ENCODE measurements at places on chromosomes 2 and 18. TPM values are rescaled to one million over a fixed set of nuclear protein-coding genes. Genes with fewer than 3 reads are reported as not detected.
A peak's percentile ranks its signal among the peaks of the same experiment; 100 is the strongest.

The GKN2 gene
- not detected for total RNA-seq

DNA sequence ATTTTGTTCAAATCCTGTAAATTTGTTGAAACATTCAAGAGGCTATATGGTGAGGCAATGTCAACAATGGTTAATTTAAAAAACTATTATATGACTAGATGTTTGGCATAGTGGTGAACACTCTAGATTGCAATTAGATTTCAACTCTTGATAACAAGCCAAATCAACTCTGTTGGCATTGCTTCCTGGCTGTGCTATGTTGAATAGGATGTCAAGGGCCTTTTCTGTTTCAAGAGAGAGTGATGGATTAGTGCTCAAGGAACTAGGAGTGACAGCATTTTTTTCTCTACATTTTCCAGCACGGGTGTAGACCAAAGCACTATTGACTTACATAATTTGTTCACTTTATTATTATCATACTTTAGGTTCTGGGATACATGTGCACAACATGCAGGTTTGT lies 172.4 kb upstream of the KCNH7 start:
- no peak for DNase-seq

The PSD4 gene
- 3.2 TPM for total RNA-seq

GRCh38 chr2:23107327-23107941 lies 277.5 kb upstream of the KLHL29 start:
- DNase-seq, result no peak

- DNase-seq, result no peak
Measured at GRCh38 chr18:50944245-50944932, 23.5 kb upstream of the ELAC1 start.

- no peak for DNase-seq
Measured at GRCh38 chr18:23981369-23981980, 33.1 kb upstream of the TTC39C start.

The AFF3 gene
- 0.18 TPM for total RNA-seq

DNA sequence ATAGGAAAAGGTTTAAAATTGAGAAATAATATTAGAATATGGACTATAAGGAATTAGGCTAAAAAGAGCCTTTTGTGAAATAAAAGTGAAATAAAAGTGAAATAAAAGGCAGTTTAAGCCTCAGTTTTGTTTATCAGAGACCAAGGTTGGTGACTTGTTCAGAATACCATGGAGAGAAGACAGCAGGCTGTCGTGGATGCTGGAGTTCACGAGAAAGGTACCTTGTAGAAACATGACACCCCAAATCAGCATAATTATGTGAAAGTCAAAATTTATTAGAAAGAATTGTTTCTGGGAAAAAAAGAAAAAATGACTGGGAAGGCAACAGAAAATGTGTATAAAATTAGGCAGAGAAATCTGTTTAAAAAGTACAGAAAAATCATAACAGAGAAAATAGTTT lies 46.5 kb upstream of the SPAG16 start:
- DNase-seq, result peak; percentile 37

DNA sequence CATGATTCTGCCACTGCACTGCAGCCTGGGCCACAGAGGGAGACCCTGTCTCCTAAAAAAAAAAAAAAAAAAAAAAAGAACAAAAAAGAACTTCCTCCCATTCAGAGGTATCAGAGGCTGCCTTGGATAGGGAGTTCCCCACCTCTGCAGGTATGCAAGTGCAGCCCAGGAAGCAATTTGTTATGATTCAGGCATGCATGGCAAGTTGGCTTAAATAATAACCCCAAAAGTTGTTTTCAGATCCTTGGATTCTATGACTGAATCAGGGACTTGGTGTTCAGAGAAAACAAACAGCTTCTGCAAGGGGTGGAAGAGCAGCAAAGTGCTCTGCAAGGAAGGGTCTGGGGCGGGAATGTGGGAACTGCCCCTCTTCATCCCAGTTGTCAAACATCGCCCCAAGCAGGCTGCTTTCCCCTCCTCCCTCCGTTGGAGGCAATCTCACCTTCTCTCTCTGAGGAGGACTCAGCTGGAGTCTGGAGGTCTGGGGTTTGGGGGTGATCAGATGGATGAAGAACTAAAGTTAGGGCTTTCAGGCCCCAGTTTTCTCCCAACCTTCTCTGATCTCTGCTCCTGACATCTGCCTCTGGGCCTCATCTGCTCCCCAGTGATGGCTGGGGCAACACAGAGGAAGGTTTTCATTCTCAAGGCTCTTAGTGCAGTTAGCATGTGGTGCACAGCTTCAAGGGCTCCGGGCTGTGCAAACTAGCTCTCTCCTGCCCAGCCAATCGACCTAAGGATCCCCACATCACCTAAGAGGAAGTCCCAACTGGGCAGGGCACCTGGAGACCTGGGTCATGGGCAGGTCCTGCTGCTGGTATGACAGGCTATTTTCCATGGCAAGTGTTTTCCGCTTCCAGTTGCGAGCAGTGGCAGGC lies 3.5 kb upstream of the GDF7 start:
- no peak for DNase-seq

DNA sequence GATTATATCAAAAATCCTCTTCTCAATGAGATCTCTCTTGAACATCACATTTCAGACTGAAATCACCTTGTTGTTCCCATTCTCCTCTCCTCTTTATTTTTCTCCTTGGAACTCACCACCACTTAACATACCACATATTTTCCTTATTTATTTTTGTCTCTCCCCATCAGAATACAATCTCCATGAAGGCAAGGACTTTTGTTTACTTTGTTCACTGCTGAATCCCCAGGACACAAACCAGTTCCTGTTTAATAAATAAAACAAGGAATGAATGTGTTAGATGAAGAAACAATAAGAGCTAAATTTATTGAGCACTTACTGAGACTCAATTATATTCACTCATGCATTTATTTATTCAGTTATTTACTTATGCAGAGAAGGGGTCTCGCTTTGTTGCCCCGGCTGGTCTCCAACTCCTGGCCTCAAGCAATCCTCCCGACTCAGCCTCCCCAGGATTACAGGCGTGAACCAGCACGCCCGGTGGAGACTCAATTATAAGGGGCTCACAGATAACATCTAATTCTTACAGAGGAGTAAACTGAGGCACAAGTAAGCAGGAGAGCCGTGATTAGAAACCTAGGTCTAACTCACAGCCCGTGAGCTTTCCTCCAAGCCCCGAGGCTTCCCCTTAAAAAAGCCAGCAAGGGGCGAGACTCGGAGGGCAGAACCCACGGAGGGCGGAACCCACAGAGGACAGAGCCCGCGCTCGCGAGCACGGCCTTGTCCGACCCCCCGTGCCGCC lies 616 bp upstream of the TAF1B start:
- DNase-seq, result peak; percentile 33

- DNase-seq, result no peak
Measured at GRCh38 chr18:31711365-31712172, 27.2 kb upstream of the B4GALT6 start.

- no peak for DNase-seq
Measured at GRCh38 chr18:57439609-57439968, 4.4 kb downstream of the ONECUT2 start.

- no peak for DNase-seq
Measured at GRCh38 chr2:29326926-29327325, 211.7 kb downstream of the CLIP4 start.

DNA sequence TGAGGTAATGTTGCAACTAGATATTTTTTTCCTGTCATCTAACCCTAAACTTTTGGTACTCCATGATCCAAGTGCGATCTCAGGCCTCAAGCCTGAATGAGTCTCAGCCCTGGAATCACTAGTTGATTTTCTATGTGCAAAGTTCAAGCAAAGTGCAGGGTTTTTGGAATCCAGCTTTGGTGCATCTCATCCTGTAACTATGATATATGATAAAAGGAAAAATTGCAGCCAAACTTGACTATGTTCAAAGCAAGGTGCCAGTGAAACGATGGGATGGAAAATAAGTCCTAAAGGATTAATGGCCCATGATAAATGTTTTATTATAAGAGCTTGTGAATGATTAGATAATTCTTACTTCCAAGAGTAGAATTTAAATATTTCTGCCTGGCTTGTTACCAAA lies 78.9 kb upstream of the NT5C1B start:
- no peak for DNase-seq

- no peak for DNase-seq
Measured at GRCh38 chr2:241469746-241470145, 38.6 kb downstream of the STK25 start.

The CASP10 gene
- 1.6 TPM for total RNA-seq

DNA sequence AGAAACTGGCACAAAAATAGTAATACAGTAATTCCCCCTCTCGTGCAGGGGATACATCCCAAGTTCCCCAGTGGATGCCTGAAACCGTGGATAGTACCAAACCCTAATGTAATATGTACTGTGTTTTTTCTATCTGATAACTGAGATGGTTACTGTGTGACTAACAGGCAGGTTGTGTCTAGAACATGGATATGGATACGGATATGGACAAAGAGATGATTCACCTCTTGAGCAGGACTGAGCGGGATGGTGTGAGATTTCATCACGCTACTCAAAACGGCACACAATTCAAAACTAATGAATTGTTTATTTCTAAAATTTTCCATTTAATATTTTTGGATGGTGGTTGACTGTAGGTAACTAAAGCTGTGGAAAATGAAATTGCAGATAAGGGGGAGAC lies 3.4 kb downstream of the MBD1 start:
- no peak for DNase-seq

GRCh38 chr2:47309472-47309951 lies 93.4 kb upstream of the MSH2 start:
- DNase-seq, result no peak

- DNase-seq, result no peak
Measured at GRCh38 chr18:13369353-13369752, 150.8 kb downstream of the LDLRAD4 start.

DNA sequence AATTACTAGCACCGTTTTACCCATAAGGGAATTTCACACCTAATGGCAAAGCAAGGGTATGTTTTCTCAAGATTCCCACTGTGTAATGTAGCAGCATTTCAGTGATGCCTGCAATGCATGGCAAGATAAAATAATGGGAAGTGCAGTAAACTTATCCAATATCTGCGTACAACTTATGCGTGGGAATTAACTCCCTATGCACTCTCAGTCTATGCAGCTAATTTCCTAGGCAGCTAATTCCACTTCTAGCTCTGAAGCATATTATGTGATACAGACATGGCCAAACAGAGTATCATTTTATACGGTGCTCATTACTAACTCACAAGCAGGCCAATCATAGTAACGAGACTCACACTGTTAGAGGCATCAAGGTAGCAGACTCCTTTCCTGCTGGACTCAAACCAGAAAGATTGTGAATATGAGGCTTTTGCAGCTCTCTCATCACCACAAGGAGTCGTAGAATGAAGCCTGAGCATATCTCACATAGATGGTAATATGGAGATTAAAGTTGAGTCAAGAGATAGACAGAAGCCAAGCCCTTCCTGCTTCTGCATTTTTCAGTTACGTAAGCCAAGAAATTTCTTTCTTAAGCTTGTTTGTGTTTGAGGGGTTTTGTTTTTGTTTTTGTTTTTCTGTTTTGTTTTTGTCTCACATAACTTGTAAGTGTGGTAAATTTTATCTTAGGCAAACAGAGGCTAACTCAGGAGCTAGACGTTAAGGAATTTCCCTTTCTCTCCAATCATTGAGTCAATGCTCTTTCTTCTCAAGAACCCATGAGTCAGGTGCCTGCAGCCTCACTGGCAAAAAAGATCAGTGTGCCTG lies 34.8 kb upstream of the ITGAV start:
- no peak for DNase-seq

GRCh38 chr2:100243631-100244030 lies 78.7 kb downstream of the LONRF2 start:
- no peak for DNase-seq

GRCh38 chr2:27920148-27920885 lies 29.8 kb downstream of the BABAM2 start:
- no peak for DNase-seq

DNA sequence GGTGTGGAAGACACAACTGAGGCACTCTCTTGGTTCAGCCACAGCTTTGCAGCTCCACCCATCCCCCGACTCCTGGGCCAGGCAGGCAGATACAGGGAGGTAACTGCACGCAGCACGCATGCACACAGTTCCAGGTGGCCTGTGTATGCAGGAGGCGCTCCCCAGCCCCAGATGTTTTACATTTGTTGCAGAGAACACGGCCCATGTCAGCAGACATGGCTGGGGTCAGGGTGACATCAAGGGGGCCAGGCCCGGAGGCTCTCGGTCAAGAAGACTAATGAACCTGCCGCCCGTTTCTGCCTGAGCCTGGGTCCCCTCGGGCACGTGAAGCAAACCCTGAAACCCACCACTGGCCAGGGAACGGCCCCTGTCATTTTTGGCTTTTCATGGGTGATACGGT lies 57.3 kb downstream of the TWIST2 start:
- no peak for DNase-seq

The SNTG2 gene
- total RNA-seq, result 8.7 TPM

- DNase-seq, result peak; percentile 78
Measured at GRCh38 chr2:100292022-100292580, 30.2 kb downstream of the LONRF2 start.

The FBXO48 gene
- 0.60 TPM for total RNA-seq

- no peak for DNase-seq
Measured at GRCh38 chr2:72083751-72084583, 63.7 kb downstream of the CYP26B1 start.
